ENCODE measurements at places on chromosomes 3 and 15.
A peak's percentile ranks its signal among the peaks of the same experiment; 100 is the strongest.

- DNase-seq, result no peak
Measured at GRCh38 chr3:13863382-13863952, 16.4 kb downstream of the WNT7A start.

- DNase-seq, result no peak
Measured at GRCh38 chr3:13525827-13526625, 22.9 kb upstream of the FBLN2 start.

GRCh38 chr15:52558196-52558595 is 10.6 kb downstream of the ARPP19 start:
- DNase-seq, result peak; percentile 83

- DNase-seq, result no peak
Measured at GRCh38 chr3:122342803-122343202, 17.8 kb downstream of the CSTA start.

GRCh38 chr3:118817748-118818165 is 216.9 kb downstream of the IGSF11 start:
- peak; percentile 32 for DNase-seq

DNA sequence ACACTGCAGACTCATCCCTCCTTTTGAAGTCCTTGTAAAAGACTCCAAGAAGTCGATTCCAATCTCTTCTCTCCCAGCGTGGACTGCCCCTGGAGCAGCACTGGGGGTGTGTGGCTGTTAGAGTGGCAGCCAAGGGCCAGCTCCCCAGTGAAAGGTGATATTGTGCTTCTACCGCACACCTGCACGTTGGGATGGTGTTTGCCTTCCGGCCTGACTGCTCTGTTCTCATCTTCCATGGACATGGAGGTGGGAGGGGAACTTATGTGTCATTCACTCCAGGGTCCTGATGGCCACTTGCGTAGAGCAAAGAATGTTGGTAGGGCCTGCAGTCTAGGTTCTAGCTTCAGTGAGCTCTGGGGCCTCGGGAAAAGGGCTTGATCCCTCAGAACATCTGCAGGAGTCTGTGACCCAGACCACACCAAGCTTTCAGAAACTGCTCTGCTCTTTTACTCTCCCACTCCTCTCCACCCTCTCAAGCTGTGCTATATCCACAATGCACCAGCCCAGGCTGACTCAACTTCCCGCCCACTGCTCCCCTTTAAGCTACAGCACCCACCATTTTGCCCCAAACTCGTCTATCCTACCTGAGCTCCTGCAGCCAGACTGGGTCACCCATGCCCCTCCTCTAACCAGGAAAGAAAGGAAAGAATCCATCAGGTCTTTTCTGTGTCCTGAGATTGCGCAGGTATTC is 31.3 kb downstream of the LIPC start:
- no peak for DNase-seq

- DNase-seq, result no peak
Measured at GRCh38 chr3:88032245-88032644, 26.6 kb downstream of the CGGBP1 start.

DNA sequence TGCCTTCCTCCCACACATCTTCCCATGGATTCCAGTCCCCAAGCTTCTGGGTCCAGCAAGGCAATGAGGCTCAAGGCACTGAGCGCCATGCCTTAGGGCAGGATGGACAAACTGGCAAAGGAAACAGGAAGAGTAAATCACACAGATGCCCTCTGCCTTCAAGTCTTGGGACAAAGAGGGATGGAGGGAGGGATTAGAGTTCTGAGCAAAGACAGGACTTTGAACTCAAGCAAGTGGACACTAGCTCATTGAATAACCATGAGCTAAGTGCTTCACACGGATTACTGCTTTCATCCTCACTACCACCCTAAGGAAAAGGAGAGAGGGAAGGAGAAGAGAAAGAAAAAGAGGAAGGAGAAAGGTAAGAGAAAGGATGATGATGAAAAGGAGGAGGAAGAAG is 7.6 kb upstream of the THBS1 start:
- no peak for DNase-seq

- no peak for DNase-seq
Measured at GRCh38 chr3:61914276-61914675, 352.9 kb downstream of the PTPRG start.

DNA sequence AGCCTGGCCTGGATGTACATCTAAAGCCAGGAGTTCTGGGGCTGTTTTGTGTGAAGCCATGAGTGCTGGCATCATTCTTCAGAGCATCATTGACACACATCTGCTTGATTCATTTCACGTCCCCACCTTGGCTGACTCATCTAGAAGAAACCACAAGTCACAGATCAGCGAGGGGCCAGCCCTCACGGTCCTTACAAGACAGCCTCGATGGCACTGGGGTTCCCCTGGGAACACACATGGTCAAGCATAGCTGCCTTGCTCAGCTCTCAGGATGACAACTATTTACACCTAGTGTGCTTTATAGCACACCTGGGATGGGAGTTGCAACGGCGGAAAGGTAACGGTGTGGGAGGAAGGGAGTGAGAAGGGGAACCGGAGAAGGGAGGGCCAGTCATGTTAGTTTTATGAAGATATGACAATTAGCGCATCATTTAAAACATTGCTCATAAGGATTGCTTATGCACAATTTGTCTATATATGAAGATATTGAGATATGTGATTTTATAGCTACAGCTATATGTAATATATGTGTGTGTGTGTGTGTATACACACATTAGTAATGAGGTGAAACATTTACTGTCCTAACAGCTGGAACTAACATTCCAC is 227.1 kb downstream of the RPLP1 start:
- DNase-seq, result no peak

GRCh38 chr3:139642996-139643395 is 34.8 kb downstream of the NMNAT3 start:
- peak; percentile 89 for DNase-seq

DNA sequence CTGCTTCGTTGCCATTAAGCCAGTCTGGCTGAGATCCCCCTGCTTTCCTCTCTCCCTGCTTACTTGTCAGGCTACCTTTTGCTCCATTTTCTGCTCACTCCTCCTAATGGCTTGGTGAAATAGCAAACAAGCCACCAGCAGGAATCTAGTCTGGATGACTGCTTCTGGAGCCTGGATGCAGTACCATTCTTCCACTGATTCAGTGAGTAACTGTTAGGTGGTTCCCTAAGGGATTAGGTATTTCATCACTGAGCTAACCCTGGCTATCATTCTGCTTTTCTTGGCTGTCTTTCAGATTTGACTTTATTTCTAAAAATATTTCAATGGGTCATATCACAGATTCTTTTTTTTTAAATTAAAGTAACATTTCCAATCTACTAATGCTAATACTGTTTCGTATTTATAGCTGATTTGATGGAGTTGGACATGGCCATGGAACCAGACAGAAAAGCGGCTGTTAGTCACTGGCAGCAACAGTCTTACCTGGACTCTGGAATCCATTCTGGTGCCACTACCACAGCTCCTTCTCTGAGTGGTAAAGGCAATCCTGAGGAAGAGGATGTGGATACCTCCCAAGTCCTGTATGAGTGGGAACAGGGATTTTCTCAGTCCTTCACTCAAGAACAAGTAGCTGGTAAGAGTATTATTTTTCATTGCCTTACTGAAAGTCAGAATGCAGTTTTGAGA is 25.0 kb downstream of the CTNNB1 start:
- DNase-seq, result no peak

DNA sequence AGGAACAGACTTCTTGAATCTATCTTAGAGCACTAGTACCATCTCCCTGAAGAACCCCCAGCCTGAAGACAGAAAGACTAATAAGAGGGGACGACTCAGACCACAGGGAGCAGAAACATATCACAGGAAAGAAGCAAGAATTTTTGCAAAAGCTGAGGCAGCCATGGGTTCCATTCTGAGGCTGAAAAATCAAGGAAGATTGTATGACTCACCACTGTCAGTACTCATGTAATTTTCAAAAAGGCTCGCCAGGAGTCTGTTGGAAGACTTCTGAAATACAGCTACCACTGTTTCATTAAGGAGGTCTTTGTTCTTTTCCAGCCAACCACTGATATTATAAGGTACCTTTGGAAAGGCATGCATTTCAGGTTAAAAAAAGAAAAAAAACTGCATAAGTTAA is 47.5 kb downstream of the MYH15 start:
- no peak for DNase-seq

GRCh38 chr15:38877471-38877870 is 312.9 kb upstream of the RASGRP1 start:
- DNase-seq, result no peak

GRCh38 chr3:67620869-67621268 is 33.5 kb downstream of the SUCLG2 start:
- DNase-seq, result no peak

GRCh38 chr3:114213627-114214541 is 23.5 kb downstream of the ZNF80 start:
- peak; percentile 67 for DNase-seq

GRCh38 chr3:89165636-89166263 is 58.3 kb downstream of the EPHA3 start:
- no peak for DNase-seq

- DNase-seq, result no peak
Measured at GRCh38 chr15:67124111-67124510, 58.7 kb downstream of the SMAD3 start.

GRCh38 chr3:23611737-23612295 is 193.9 kb upstream of the UBE2E1 start:
- DNase-seq, result peak; percentile 45

- peak; percentile 65 for DNase-seq
Measured at GRCh38 chr15:90037961-90038631, 37.0 kb downstream of the ZNF710 start.

DNA sequence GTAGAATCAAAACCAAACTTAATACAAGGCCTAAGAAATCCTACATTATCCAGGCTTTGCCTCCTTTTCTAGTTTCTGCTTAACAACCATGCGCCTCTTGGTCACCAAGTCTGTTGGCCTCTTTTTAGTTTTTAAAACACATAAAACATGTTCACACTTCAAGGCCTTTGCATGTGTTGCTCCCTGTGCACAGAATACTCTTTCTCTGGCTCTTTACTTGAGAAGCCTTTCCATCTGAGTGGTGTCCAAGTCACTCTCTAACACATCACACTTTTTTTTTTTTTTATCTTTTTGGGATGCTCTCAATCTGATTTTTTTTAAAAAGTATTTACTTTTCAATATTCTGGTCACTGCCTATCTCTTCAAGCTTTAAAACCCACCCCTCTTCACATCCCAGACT is 14.9 kb downstream of the GAP43 start:
- no peak for DNase-seq

- DNase-seq, result no peak
Measured at GRCh38 chr15:39663704-39664250, 82.9 kb downstream of the THBS1 start.

- peak; percentile 87 for DNase-seq
Measured at GRCh38 chr15:90463381-90463780, 66.3 kb upstream of the CRTC3 start.

GRCh38 chr3:140494970-140495369 is 182.9 kb upstream of the TRIM42 start:
- no peak for DNase-seq

GRCh38 chr3:89372456-89372855 is 265.0 kb downstream of the EPHA3 start:
- DNase-seq, result no peak

DNA sequence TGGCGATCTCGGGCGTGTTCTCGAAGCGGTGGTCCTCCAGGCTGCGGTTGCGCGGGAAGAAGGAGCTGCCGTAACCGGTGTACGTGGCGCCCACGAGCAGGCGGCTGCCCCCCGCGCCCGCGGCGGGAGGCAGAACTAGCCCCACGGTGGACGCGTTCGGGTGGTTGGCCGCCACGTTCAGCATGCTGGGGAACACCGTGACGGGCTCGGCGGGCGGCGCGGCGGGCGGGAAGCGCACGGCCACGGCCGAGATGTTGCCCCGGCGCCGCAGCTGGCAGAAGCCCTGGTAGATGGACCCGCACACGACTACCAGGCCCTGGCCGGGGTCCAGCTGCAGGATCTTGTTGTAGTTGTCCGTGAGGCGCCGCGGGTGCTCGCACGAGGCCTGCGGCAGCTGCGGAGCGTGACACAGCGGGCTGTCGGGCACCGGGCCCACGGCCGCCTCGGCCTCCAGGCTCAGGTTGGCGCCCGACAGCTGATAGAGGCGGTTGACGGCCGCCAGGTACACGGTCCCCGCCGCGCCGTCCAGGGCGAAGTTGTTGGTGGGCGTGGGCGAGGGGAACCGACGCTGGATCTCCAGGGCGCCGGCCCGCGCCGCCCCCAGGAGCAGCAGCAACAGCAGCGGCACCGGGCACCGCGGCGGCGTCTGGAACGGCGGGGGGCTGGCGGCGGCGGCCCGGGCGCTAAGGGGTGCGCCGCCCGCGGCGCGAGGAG is 397 bp downstream of the PLXND1 start:
- DNase-seq, result peak; percentile 45
